Kidney epithelial cell (primary cell): ENCODE measurements at places on chromosomes 6 and 20. TPM values are rescaled to one million over a fixed set of nuclear protein-coding genes. Genes with fewer than 3 reads are reported as not detected.

KCTD20 gene
- total RNA-seq: 51.6 and 55.2 TPM in 2 replicates

DNA sequence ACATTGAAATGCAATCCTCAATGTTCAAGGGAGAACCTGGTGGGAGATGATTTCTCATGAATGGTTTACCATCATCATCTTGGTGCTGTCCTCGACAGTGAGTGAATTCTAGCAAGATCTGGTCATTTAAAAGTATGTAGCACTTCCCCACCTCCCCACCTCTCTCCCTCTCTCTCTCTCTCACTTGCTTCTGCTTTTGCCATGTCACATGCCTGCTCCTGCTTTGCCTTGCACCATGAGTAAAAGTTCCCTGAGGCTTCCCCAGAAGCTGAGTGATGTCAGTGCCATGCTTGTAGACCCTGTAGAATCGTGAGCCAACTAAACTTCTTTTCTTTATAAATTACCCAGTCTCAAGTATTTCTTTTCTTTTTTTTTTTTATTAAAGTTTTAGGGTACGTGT, 60.5 kb downstream of the DST start:
- DNase-seq: no peak

- no peak for DNase-seq
Measured at GRCh38 chr20:46160661-46161060, 42.5 kb downstream of the CD40 start.

GRCh38 chr6:155219858-155220301, 43.9 kb upstream of the CLDN20 start:
- DNase-seq: no peak

TMEM200A gene
- 17.1 and 20.0 TPM in 2 replicates for total RNA-seq

- no peak for DNase-seq
Measured at GRCh38 chr20:14335052-14335451, 2.4 kb downstream of the FLRT3 start.

DNA sequence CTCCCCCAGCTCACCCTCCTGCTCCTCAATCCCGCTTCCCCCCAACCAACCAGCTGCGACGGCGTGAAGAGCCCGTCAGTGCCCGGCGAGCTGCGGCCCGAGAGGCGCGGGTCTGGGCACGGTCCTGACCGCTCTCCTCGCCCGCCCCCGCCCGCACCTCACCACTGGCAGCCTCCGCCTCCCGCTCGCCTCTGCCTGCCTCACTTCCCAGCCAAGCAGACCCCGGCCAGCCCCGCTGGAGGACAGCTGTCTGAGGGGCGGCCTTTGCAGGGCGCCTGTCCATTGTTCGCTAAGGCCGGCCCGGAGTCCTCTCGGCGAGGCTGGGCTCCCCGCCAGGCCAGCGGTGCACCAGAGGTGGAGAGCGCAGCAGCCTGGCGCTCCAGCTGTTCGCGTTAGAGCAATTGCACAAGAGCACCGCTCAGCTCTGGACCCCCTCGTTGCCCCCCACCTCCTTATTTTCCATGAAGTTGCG, 1.3 kb downstream of the SOBP start:
- no peak for DNase-seq
